ENCODE measurements at places on chromosomes 1 and 21.

DNA sequence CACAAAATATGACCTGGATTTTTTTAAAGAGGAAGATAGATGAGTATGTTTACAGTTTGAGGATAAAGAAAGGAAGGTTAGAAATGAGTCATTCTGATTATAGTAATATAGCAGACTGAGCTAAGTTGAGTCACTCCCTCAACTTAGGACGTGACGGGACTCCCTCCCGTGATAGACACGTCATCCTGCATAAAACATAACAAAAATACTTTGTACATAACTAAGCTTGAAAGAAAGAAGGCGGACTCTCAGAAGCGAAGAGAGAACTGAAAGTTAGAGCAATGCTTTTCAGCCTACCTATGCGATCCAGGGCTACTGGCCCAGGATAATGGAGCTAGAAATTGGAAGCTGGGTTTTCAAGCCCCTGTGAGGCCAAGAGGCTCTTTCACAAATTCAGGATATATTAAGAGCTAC lies 53.0 kb upstream of the DESI2 start:
- DNase-seq: no peak

DNA sequence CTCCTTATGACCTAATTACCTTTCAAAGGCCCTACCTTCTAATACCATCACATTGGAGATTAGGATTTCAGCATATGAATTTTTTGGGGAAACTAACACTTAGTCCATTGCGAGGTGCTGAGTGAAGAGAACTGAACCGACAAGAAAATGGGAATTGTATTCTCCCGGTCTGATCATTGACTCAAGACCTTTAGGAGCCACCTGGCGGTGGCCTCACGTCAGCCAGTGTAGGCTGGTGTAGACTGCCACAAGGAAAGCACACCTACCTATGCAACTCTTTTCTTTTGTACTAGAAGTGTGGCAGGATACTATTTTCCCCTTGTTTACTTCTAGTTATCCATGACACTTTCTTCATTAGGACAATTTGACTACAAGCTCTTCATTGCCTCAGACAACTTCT lies 333.5 kb upstream of the B3GALT2 start:
- DNase-seq: no peak

DNA sequence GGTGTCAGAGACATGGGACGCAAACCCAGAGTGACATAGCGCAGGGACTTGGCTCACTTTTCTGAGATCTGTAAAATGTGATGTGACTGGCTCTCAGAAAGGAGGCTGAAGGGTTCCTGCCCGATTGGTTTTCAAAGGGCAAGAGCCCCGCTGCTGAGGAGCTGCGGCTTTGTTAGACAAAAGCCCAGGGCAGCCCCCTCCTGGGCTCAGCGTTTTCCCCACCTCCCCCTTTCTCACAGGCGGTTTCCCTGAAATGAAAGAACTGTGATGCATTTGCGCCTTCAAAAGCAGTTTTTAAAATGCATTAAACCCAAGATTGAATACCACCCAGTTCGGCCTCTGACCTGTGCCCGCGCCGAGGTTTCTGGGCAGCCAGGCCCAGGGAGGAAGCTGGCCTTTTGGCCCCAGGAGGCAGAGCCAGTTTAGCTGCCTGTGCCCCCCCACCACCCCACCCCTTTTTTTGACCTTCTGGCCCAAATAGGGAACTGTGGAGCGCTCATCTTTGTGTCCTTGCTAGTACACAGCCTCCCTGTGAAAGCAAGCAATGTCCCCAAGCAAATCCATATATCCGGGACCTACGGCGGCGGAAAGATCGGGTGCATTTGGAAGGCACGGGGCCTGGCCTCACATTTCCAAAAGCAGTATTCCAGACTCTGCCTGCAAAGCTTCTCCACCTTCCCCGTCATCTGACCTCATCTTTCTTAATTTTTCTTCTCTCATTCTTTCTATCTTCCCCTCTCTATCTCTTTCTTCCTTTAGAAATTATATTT lies 28.6 kb downstream of the CD247 start:
- no peak for DNase-seq

- DNase-seq: no peak
Observed at GRCh38 chr1:98355656-98356383, 305.7 kb upstream of the SNX7 start.

GRCh38 chr1:28229996-28230395 lies 2.8 kb downstream of the DNAJC8 start:
- no peak for DNase-seq

GRCh38 chr1:38563942-38564735 lies 295.4 kb downstream of the RRAGC start:
- DNase-seq: no peak

DNA sequence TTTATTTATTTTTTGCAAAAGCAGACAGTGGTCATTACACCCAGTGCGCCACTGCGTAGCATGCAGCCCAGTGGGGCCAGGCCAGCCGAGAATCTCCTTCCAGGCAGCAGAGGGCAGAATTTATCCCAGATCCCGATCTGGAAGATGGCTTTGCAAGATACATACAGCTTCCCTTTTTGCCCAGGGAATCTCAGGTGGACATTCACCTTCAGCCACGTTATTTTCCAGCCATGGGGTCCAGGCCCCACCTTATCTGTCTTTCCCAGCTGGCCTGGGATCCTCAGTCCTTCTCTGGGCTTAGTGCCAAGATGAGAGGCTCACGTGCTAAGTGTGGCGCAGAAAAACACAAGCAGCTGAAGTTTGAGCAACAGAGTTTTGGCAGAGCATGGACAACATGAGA lies 123.6 kb downstream of the AJAP1 start:
- DNase-seq: no peak

DNA sequence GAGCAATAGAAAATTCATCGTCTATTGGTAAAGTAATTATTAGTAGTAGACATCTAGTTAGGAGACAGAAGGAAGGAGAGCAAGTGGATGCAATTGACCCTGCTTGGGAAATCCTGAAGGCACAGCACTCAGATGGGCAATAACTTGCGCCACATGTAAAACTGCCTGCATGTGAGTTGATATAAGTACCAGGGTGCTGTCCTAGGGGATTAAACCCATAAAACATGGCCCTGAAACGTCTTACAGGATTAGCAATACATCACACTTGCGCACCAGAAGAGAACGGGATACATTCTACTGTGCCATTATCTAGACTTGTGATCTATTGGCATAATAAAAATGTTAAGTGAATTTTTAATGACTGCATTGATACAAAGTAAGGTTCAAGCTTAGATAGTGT lies 277.5 kb upstream of the LYPLAL1 start:
- no peak for DNase-seq

DNA sequence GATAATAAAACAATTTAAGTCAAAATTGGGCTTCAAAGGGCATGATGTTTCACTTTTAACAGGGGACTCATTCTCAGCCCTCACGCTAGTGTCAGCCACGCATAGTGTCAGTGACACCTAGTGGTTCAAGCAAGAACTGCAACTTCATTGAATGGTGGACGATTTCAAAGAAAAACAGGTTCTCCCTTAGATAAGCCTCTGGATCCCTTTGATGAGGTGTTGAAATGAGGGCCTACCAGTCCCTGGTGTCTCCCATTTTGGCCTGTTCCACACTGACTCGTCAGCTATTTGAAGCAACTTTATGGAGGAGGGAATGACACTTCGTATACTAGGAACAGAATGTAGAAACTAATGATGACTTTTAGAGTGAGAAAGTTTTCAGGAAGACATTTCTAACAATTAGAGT lies 56.2 kb downstream of the FCRL5 start:
- peak; percentile 25 for DNase-seq

GRCh38 chr1:82830690-82831380 lies 1030.1 kb downstream of the ADGRL2 start:
- DNase-seq: no peak

DNA sequence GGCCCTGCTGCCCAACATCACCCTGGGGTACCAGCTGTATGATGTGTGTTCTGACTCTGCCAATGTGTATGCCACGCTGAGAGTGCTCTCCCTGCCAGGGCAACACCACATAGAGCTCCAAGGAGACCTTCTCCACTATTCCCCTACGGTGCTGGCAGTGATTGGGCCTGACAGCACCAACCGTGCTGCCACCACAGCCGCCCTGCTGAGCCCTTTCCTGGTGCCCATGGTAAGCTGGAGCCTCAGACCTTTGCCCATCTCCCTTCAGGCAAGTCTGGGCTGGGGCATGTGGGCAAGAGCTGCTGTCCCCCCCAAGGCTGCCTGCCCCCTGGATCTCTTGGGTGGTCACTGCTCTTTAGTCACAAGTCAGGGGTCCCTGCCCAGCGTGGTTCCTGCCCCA lies 8.8 kb upstream of the ZBTB48 start:
- no peak for DNase-seq

DNA sequence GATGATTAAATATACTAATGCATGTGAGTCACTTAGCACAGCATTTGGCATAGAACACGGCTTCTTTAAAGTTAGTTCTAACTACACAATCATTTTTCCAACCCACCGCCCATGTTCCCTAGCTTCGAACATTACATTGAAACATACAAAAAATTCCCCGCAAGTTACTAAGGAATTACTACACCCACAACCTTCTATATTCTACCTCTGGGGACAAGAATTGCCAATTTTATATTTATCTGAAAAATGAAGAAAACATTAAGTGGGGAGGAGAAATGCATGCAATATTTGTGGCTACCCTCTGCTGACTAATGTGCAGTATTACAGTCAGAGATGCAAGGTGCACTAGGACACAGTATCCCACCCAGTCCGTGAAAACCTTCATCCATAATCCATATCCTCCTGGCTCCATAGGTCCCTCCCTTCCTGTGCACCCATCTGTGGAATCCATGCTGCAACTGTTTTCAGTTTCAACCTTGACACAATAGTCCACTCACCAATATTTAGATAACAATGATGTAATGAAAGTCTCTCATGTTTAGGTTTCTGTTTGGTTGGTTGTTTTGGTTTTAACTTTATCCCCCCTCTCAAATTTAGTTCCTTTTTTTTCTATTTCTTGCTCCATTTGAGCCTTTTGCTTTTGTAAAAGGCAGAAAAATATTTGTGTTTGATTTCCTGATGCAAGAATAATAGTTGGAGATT lies 31.6 kb downstream of the RGS5 start:
- DNase-seq: no peak

- DNase-seq: no peak
Observed at GRCh38 chr1:201424146-201424545, 2.6 kb upstream of the TNNI1 start.

DNA sequence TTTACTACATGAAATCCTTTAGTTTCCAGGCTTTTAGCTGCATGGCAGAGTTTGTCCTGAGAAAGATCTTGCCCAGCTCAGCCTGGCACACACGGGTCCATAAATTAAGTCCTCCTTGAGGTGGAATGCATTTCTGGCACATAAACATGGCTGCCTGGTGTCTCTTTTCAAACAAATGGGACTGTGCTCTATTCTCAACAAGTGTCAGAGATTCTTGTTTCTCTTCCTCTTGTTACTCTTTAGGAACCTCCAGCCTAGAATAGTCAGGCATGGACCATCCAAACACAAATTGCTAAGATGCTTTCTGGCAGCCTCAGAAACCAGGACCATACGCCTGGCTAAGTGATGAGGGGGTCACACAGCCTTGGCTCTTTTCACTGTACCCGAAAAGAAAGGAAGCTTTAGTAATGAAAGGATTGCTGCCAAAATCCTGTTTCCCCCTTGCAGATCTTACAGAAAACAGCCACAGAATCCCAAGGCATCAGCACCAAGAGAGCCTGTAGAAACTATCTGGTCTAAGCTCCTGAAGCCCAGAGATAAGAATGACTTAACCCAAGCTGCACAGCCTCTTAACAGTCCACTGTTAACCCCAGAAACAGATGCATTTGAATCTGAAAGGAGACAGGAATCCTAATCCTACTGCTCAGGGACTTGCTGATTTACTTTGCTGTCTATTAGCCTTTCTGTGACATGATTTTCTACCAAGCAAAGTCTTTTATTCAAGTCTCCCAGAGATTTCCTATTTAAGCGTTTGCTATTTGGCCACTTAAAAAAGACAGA lies 31.9 kb upstream of the NRDC start:
- no peak for DNase-seq

DNA sequence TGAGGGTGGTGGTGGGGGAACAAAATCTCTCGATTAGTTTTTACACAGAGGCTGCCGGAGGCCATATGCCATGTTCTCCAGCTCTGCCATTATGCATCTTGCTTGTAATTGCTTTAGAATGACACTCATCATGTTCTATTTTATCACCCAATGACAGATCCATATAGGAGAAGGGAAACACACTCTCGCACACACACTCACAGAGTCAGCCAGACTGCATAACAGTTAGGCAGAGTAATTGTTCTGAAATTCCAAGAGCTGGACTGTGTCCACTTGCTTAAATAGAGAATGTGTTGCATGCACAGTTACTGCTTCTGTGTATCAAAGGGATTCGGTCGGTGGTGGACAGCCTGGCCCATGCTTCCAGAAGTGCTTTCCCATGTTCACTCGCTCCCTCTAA lies 30.6 kb downstream of the KCND3 start:
- no peak for DNase-seq

GRCh38 chr1:157278383-157279137 lies 140.4 kb upstream of the ETV3 start:
- DNase-seq: no peak

- DNase-seq: no peak
Observed at GRCh38 chr1:151920149-151920548, 10.8 kb upstream of the THEM4 start.

- DNase-seq: no peak
Observed at GRCh38 chr21:22885079-22885478, 1886.9 kb downstream of the NCAM2 start.

GRCh38 chr1:64986903-64987871 lies 20.8 kb upstream of the JAK1 start:
- DNase-seq: no peak

- DNase-seq: no peak
Observed at GRCh38 chr1:19087017-19087736, 122.9 kb downstream of the UBR4 start.

DNA sequence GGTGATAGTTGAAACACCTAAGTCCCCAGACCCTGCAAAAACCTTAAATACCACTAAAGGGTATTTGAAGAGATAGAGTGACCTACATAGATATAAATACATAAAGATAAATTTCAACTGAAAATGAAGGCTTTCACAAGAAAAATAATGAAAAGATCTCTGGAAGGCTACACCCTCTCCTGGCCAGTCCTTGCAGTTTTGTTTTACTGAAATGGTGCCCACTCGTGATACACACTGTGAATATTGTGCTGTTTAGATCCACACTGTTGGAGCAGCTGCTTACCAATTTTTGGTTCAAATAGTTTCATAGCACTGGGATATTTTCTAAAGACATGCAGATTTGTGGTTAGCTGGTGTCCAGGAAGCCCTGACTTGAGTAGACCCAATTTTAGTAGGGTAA lies 31.5 kb upstream of the RNF187 start:
- no peak for DNase-seq

GRCh38 chr1:174262349-174263241 lies 103.3 kb downstream of the RABGAP1L start:
- peak; percentile 59 for DNase-seq

GRCh38 chr1:184975208-184975870 lies 1.0 kb upstream of the NIBAN1 start:
- DNase-seq: no peak
